ENCODE measurements at places on chromosomes 6 and 20.
A peak's percentile ranks its signal among the peaks of the same experiment; 100 is the strongest.

DNA sequence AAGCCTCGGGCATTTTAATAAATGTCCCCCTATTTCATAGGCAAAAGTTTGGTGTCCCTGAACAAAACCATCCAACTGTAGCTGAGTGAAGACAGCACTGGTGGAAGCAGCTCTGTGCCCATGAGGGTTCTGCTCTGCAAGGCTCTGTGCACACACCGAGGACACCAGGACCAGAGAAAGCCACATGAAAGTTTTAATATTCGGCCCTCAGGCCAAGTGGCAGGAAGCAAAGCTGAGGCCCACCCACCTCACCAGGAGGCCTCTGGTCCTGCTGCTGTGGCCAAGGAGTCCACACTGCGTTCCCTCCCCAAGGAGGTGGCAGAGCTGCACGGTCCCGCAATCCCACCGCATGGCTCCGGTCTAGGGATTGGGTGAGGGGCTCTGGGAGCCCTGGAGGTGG, 62.6 kb upstream of the RPS6KA2 start:
- H3K36me3 ChIP-seq: no peaks in the 10 kb centered on the region
- DNase-seq: no peak
- H3K4me3 ChIP-seq: no peak overlapping the region
- H3K27me3 ChIP-seq: peaks cover 61% of the 10 kb centered on the region
- H3K4me1 ChIP-seq: peaks cover 12% of the 10 kb centered on the region
- no peak overlapping the region for H3K27ac ChIP-seq

GRCh38 chr6:118895261-118895560, 1.3 kb downstream of the ASF1A start:
- peak overlapping the region; percentile 93 for H3K27ac ChIP-seq
- H3K4me1 ChIP-seq: peaks cover 31% of the 10 kb centered on the region
- H3K27me3 ChIP-seq: no peaks in the 10 kb centered on the region
- no peak for DNase-seq

DNA sequence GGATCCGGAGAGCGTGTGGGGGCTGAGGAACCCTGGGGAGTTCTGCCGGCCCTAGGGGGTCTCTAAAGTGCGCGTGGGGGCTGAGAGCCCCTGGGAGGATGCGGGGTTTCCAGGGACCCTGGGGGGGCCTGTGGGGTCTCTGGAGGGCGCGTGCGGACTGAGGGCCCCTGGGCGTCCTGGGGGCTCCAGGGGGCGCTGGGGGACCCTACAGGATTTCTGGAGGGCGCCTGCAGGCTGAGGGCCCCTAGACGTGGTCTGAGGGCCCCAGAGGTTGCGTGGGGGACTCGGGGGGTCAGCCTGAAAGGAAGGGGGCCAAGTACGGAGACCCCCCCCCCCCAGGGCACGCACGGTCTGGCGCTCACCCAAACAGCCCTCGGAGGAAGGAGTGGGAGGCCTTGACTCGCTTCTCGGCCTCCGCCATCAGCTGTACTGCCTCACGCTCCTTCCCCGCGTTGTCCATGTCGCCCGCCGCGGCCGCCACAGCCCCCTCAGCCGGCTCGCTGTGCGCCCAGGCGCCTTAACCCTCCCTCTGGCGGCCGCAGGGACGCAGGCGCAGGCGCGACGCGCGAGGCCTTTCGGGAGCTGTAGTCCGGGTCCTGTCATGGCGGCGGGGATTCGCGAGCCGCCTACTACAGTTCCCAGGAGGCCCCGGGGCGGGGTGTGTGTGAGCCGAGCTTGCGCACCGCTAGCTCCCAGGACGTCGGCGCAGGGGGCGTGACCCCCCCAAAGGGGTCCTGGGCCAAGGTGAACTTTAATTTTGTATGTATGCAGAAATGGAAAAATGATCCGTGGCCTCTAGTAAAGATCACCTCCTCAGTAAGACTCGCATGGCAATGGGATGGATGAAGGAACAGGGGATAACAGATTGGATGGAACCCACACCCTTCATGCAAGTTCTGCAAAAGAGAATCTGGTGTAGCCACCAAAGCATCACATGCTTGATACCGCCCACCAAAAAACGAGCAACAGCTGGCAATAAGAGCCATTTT, at the start of gene NAPB:
NAPB (minus strand) TSS at position 546 of the 989 bp plus-strand sequence; CDS start at position 460, 86 bp downstream.
- peak within 1 kb of the TSS; percentile 51 for H3K27ac ChIP-seq
- H3K27me3 ChIP-seq: no peaks in the 10 kb centered on the region
- no peaks in the 10 kb centered on the region for H3K36me3 ChIP-seq

DNA sequence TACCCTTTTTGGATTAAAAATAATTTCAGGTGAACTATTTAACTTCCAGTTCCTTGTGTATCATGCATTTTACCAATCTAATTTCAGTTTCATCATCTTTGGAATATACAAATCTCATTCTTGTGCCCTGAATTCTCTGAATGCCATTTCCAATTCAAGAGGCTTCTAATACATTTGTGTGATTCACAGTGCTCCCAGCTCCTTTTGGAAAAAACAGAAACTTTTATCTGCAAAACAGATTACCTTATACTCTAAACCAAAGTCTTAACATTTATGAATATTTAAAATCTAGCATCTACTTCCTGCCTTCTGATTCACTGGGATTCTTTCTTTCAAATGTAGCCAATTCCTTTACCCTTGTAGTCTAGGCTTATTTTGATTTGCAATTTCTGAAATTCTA, 11.1 kb upstream of the PEX7 start:
- H3K27ac ChIP-seq: no peak overlapping the region
- no peaks in the 10 kb centered on the region for H3K27me3 ChIP-seq
- peaks cover 1% of the 10 kb centered on the region for H3K4me1 ChIP-seq
- no peak for DNase-seq
- H3K36me3 ChIP-seq: no peaks in the 10 kb centered on the region

- peaks cover 9% of the 10 kb centered on the region for H3K4me1 ChIP-seq
- H3K36me3 ChIP-seq: peaks cover 23% of the 10 kb centered on the region
- no peaks in the 10 kb centered on the region for H3K27me3 ChIP-seq
- no peak overlapping the region for H3K4me3 ChIP-seq
- DNase-seq: no peak
- no peak overlapping the region for H3K27ac ChIP-seq
Observed at GRCh38 chr6:100701728-100702127, 179.4 kb downstream of the ASCC3 start.

GRCh38 chr20:9228774-9229450, 160.0 kb downstream of the PLCB4 start:
- H3K4me1 ChIP-seq: no peaks in the 10 kb centered on the region
- no peaks in the 10 kb centered on the region for H3K36me3 ChIP-seq
- DNase-seq: no peak
- no peak overlapping the region for H3K4me3 ChIP-seq
- H3K27me3 ChIP-seq: no peaks in the 10 kb centered on the region

DNA sequence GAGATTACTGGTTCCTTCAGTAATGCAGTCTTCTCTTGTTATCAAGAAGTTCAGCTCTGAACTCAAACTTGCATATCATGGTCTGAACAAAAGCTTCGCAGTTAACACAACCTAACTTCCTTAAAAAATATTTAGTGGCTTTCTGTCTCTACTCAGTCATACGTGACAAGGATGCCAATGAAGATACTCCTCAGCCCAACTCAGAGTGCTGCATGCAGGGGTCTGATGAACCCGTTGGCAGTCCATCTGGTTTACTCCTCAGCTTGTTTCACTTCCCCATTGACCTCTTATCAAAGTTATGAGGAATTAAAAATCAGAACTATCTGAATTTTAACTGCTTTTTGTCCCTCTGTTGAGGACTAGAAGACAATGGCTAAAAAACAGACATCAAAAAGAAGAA, 56.6 kb upstream of the RIN2 start:
- H3K27ac ChIP-seq: no peak overlapping the region
- H3K4me3 ChIP-seq: no peak overlapping the region
- no peak for DNase-seq
- peaks cover 3% of the 10 kb centered on the region for H3K27me3 ChIP-seq
- H3K4me1 ChIP-seq: no peaks in the 10 kb centered on the region

- peaks cover 1% of the 10 kb centered on the region for H3K4me1 ChIP-seq
- peaks cover 15% of the 10 kb centered on the region for H3K36me3 ChIP-seq
- no peaks in the 10 kb centered on the region for H3K27me3 ChIP-seq
- no peak overlapping the region for H3K27ac ChIP-seq
Observed at GRCh38 chr6:35382015-35382414, 39.7 kb downstream of the PPARD start.

DNA sequence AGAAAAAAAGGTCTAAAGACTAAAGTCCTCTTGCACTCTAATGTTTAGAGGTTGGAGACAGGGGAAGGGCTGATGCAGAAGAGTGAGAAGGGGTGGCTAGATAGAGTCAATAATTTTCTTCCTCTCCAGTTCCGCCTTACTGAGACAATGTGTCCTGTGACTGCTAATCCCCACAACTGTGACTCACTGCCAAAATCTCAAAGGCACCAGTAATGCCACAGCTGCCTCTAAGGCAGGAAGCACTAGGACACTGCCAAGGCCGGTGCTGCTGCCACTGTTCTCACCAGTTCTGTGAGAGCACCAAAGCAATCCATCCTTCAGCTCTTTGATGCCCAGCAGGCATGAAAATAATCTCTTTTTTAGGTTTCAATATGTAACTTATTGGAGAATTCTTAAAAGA, 701.9 kb upstream of the MAP3K7 start:
- H3K4me1 ChIP-seq: no peaks in the 10 kb centered on the region
- no peaks in the 10 kb centered on the region for H3K36me3 ChIP-seq
- DNase-seq: no peak
- H3K4me3 ChIP-seq: no peak overlapping the region
- H3K27me3 ChIP-seq: no peaks in the 10 kb centered on the region
- H3K27ac ChIP-seq: no peak overlapping the region

DNA sequence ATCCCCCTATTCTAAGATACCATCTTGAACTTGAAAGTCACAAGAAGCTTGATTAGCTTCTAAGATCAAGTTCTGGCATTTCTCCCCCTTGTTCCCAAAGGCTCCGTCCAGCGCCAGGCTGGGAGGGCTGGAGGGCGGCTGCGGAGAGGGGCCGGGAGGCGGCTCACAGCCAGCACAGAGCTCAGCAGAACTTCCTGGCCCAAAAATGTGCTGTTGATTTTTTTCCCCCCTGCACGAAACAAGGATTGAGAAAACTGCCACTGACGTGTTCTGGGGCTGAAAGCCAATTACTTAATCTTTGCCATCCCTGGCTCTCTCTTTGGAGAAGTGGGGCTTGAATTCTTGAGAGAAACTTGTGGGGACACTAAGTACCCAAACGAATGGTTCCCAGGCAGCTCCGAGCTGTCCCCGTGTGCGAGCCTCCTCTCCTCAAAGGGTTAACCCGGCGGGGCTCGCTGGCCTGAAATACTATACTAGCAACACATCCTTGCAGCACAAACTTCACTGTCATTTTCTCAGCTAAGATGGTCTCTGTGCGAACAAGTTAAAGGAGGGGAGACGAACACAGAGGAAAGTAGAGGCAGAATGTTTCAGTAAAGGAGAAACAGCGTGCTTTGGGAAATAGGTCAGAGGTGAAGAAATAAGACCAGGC, 452 bp downstream of the TRAF3IP2 start:
- peak overlapping the region; percentile 93 for H3K27ac ChIP-seq
- no peaks in the 10 kb centered on the region for H3K27me3 ChIP-seq
- no peak for DNase-seq

- H3K4me3 ChIP-seq: no peak overlapping the region
- peak; percentile 28 for DNase-seq
- no peaks in the 10 kb centered on the region for H3K36me3 ChIP-seq
- peaks cover 8% of the 10 kb centered on the region for H3K4me1 ChIP-seq
Observed at GRCh38 chr6:12605888-12606345, 110.7 kb upstream of the PHACTR1 start.

GRCh38 chr6:1611572-1612298, 2.0 kb downstream of the FOXC1 start:
- peaks cover 66% of the 10 kb centered on the region for H3K27me3 ChIP-seq
- no peak for DNase-seq
- peak overlapping the region; percentile 83 for H3K27ac ChIP-seq
- no peaks in the 10 kb centered on the region for H3K36me3 ChIP-seq
- H3K4me3 ChIP-seq: peak overlapping the region; percentile 53
- peaks cover 12% of the 10 kb centered on the region for H3K4me1 ChIP-seq

DNA sequence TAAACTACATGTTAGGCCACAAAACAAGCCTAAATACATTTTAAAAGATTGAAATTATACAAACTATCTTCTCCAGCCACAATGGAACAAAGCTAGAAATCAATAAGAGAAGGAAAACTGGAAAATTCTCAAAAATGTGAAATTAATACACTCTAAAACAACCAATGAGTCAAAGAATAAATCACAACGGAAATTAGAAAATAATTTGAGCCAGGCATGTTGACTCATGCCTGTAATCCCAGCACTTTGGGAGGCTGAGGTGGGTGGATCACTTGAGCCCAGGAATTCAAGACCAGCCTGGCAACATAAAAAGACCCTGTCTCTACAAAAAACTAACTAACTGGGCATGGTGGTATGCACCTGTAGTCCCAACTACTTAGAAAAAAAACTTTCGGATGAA, 6.3 kb upstream of the WFDC13 start:
- no peaks in the 10 kb centered on the region for H3K4me1 ChIP-seq
- H3K36me3 ChIP-seq: no peaks in the 10 kb centered on the region
- no peak for DNase-seq
- H3K27ac ChIP-seq: no peak overlapping the region
- H3K4me3 ChIP-seq: no peak overlapping the region

DNA sequence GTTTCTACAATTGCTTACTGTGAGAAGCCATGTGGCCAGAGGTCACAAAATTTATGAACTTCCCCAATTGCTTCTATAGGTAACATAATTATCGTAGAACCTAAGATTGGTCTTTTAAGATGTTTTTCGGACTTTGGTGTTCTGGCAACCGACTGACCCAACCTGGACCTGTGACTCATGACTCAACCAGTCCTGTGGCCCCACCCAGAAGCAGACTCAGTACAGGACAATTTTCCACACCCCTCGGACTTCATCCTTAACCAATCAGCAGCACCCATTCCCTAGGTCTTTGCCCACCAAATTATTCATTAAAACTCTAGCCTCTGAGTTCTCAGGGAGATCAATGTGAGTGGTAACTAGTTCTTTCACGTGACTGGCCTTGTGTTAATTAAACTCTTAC, 26.4 kb upstream of the AKAP12 start:
- H3K4me3 ChIP-seq: no peak overlapping the region
- no peak for DNase-seq
- no peak overlapping the region for H3K27ac ChIP-seq
- H3K36me3 ChIP-seq: peaks cover 4% of the 10 kb centered on the region
- peaks cover 11% of the 10 kb centered on the region for H3K27me3 ChIP-seq
- no peaks in the 10 kb centered on the region for H3K4me1 ChIP-seq

DNA sequence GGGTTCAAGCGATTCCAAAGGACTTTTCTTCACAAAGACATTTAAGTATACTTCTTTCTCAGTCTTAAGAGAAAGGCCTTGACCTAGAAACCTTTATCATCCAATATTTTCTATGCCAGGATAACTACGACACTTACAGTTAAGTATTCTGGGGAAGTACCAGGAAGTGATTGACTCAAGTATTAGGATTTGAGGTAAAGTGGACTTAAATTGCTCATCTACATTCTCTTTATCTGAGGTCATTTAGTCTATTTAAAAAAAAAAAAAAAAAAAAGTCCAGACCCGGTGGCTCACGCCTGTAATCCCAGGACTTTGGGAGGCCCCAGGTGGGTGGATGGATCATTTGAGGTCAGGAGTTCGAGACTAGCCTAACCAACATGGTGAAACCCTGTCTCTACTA, 114.7 kb downstream of the ZFAND3 start:
- H3K36me3 ChIP-seq: peaks cover 9% of the 10 kb centered on the region
- no peaks in the 10 kb centered on the region for H3K27me3 ChIP-seq
- H3K4me3 ChIP-seq: no peak overlapping the region

Data from progenitor cell of endocrine pancreas (in vitro differentiated cells).